ENCODE measurements at places on chromosomes 2 and 18.

GRCh38 chr2:113298176-113298575, 19.5 kb upstream of the PAX8 start:
- DNase-seq: no peak

DNA sequence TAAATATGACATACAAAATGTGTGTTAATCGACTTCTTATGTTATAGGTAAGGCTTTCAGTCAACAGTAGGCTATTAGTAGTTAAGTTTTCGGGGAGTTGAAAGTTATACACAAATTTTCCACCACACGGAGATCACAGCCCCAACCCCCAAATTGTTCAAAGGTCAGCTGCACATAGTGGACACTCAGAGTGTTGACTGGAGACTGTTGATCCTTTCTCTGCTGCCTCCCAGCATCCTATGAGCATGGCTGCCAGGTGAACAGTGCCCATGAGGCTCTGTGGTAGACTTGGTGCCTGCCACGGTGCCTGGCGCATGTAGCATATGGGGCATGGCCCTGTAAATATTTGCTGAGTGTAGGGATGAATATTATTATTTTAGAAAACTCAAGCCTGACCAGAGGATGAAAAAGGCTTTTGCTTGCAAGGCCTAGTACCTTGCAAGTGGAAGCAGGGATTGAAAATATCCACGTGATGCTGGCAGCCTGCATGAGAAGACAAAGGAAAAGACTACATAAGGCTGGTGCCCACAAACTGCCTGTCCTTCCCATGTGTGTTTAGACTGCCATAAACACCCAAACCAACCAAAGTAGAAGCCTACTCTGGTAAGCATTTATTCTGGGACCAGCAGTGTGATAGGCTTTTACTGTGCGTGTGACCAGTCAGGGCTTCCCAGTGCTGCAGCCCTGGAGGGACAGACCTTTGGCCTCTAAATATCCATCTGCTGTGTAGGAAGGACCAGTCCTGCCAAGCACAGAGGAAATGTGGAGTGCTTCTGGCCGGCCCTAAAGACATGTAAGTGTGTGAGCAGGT, 226.1 kb downstream of the LDLRAD4 start:
- no peak for DNase-seq

DNA sequence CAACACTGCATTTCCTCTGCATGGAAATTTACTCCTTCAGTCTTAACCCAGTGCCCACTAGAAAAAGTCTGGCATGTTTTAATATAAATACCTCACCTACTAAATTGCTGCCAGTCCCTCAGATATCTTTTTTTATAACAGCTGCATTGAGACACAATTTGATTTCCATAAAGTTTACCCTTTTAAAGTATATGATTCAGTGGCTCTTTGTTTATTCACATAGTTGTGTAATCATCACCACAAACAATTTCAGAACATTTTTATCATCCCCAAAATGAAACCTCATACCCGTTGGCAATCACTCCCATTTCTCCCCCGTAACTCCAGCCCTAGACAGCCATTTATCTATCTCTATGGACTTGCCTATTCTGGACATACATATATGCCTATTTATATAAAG, 17.0 kb upstream of the FRZB start:
- DNase-seq: no peak

DNA sequence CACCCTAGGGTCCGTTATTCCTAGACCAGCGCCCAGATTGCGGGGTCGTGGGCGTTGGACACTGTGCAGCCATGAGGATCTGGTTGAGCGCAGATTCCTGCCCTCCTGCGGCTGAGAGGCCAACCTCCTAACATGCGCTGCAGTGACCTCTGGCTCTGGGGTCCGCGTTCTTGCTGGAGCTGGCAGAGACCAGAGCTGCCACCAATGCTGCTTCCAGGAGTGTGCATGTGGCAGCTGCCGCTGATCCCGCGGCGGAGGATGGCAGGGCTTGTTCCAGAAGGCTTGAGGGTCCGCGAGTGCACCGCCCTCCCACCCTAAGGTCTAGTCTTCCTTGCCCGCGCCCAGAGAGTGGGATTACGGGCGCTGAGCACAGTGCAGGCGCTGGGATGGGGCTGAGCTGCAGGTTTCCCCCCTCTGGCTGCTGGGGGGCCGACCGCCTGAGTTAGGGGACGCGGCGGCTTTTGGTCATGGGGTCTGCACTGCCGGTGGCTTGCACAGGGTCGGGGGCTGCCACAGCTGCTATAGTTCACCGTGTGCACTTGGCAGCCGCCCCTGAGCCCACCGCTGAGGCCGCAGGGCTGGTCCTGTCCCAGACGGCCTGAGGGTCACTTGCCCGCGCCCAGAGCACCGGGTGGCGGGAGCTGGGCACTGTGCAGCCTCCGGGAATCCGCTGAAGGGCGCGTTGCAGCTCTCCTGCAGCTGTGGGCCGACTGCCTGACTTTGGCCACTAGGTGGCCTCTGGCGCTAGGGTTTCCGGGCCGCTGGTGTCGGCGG, 145.9 kb downstream of the CCDC74A start:
- DNase-seq: peak; percentile 53

DNA sequence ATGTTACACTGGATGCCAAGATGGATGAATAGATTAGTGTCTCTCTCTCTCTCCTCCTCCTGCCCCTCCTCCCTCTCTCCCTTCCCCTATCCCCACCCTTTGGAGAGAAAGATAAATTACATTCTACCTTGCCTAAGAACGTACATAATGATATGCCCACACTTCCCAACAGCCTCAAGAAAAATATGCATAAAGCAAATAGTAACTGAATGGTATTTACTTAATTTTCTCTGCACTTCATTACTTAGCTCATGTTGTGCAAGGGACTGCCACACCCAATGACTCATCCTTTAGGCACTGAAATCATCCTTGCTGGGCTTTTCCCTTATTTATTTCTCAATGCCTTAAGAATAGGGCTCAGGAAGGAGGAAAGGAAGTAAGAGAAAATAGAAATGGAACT, 137.3 kb upstream of the PID1 start:
- peak; percentile 17 for DNase-seq

DNA sequence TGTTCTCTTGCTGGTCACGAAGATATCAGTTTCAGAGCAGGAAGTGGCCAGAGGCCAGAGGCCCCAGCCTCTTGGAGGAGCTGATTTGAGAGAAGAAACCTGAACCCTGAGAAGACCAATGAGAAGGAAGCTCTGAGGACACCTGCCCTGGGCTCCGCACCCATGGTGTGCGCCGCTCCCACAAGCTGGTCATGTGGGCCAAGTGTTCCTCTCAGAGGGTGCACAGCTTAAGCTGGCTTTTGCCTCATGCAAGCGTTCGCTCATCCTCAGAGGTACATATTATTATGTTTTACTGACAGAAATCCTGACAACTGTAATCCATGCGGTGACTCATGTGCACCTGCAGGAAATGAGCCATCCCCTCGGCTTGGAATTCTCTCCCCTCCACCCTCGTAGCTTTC, 316.1 kb upstream of the MYT1L start:
- DNase-seq: no peak

DNA sequence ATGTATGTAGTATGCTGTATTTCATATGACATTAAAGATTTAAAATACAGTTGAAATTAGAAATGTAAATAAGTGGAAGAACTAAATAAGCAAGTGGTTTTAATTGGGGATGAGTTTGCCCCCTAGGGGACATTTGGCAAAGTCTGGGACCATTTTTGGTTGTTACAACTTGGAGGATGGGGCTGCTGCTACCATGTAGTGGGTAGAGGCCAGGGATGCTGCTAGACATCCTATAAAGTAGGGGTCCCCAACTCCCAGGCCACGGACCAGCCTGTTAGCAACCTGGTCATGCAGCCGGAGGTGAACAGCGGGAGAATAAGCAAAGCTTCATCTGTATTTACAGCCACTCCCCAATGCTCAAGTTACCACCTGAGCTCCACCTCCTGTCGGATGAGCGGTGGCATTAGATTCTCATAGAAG, 27.9 kb upstream of the ASNSD1 start:
- peak; percentile 59 for DNase-seq

- DNase-seq: no peak
Measured at GRCh38 chr2:50546790-50547189, 485.1 kb downstream of the NRXN1 start.

DNA sequence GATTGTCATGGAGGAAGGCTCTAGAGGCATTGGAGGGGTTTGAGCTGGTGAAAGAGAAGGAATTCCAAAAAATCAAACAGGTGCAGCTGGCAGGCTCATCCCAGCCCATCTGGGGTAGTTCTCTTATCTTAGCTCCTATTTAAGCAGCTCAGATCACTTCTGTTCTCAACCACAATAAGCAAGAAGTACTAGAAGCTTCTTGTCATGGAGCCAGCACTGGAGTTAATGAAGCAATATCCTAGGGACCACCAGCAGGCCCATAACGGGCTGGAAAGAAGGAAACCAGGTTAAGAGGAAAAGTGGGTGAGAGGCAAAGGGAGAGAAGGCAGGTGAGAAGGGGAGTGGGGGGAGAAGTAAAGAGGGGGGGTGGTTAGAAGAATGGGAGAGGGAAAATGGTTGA, 100.7 kb upstream of the ZFP36L2 start:
- no peak for DNase-seq

DNA sequence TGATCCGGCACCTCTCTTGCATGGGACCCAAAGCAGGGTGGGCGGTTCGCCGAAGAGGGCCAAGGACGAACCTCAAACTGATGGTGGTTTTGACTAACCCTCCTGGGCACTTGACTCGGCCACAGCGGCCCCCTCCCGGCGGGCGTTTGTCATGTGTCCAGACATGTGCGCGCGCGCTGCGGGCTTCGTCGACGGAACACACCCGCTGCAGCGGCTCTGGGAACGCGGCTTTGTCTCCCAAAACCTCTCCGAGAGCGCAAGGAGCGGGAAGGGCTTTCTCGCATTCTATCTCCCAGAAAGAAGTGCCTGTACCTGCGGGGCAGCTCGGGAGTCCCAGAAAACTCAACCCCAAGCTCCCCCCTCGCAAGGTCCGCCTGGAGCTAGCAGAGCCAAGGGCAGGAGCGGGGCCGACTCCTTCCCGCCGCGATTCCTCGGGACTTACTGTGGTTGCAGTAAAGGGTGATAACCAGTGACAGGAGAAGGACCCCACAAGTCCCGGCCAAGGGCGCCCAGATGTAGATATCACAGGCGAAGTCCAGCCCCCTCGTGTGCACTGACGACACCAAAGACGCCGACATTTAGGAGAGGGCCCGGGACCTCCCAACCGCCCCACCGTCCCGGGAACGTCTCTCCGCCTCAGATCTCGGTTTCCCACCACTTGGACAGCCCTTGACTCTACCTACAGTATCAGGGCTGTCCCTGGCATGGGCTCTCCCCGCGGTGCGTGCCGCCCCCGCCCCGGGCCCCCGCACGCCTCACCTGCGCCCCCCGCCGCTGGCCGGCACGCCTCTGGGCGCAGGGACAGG, 1.6 kb downstream of the CD8A start:
- peak; percentile 12 for DNase-seq

GRCh38 chr18:67778016-67778415, 261.5 kb upstream of the DSEL start:
- no peak for DNase-seq

DNA sequence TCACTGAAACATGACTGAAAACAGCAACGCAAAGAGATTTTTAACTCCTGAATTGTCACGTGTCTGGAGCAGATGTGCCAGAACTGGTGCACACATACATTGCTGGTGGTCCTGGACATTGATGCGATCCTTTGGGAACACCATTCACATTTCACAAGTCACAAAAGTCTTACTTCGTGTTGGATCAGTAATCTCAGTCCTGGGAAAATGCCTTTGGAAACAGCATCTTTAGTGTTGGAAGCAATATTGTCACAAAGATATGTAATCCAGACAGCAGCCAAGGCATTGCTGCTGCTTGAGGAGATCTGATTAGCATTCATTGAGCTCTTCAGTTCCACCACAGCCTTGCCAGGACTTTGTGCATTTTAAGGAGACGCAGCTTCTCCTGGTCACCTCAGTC, 126.2 kb upstream of the SH3BP4 start:
- no peak for DNase-seq

DNA sequence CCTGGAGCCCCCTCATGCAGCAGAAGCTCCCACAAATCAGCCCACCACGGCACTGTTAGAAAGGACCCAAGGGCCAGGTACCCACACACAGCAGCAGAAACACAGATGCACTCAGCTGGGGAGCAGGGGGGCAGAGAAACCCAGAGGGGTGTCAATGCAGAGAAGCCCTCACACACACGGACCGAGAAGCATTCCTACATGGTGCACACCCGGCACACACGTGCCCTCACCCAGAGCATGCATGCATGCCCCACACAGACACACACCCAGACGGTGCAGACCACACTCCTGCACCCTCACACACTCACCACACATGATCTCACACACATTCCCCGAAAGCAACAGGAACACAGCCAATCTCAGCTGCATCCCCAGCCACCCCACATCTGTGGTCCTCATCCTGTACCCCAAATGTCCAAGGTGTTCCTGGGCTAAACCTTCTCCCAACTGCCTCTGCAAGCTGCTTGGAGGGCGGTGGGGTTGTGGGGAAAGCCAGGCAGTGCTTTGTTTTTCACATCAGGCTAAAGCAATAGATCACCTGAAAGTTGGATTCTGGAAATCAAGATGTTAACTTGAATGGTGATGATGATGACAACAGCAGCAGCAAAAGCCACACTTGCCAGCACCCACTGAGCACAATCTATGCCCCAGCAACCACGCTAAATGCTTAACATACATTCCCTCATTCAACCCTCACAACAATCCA, 102.3 kb downstream of the ZFP36L2 start:
- DNase-seq: no peak
